NCI-H748 treated with DMSO at 0.1 percent for 48 hours (cell line): ENCODE measurements at places on chromosomes 2 and 18.

GRCh38 chr18:47635416-47635815 is 295.0 kb downstream of the SMAD2 start:
- no peak for DNase-seq

- no peak for DNase-seq
Measured at GRCh38 chr2:221423210-221423804, 148.8 kb downstream of the EPHA4 start.

- no peak for DNase-seq
Measured at GRCh38 chr18:77071061-77071460, 61.5 kb downstream of the MBP start.

DNA sequence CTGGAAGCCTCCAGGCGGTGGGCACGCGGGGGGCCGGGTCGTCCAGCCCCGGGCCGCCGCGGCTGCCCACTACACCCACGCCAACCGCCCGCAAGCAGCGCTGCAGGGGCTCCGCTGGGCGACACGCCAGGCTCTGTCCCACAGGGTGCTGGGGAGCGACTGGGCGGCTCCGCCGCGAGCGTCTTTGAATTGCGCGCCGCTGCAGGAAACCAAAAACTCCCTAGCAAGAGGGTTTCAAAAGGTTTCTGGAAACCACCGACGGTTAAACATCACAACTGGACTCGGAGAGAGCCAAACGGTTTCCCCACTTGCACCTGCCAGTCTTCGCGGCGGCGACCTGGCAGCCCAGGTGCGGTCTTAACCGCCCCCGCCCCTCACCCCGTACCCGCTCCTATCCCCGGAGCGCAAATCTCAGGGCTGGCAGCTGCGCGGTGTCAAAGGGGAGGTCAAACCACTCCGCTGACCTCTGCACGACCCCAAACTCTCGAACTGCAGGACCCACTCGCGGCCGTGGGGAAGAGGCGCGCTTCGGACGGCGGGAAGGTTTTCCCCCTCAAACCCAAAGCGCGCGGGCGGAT is 1.0 kb downstream of the CXCR4 start:
- no peak for DNase-seq

DNA sequence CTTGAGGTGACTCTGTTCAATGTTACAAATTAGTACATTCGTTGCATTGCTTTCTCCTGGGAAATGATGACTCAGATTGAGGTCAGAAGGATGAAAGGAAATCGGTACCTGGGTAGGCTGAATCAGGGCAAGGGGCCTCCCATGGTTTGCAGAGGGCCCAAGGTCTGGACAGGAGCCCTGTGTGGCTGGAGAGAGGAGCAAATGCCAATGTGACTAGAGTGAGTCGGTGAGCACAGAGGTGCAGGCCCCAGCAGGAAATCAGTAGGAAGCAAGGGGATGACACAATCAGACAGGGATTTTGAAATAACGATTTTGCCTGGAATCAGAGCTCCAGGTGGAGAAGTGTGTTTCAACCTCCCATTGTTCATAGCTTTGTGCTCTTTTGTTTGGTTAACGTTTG is 118.9 kb downstream of the CCDC102B start:
- no peak for DNase-seq

DNA sequence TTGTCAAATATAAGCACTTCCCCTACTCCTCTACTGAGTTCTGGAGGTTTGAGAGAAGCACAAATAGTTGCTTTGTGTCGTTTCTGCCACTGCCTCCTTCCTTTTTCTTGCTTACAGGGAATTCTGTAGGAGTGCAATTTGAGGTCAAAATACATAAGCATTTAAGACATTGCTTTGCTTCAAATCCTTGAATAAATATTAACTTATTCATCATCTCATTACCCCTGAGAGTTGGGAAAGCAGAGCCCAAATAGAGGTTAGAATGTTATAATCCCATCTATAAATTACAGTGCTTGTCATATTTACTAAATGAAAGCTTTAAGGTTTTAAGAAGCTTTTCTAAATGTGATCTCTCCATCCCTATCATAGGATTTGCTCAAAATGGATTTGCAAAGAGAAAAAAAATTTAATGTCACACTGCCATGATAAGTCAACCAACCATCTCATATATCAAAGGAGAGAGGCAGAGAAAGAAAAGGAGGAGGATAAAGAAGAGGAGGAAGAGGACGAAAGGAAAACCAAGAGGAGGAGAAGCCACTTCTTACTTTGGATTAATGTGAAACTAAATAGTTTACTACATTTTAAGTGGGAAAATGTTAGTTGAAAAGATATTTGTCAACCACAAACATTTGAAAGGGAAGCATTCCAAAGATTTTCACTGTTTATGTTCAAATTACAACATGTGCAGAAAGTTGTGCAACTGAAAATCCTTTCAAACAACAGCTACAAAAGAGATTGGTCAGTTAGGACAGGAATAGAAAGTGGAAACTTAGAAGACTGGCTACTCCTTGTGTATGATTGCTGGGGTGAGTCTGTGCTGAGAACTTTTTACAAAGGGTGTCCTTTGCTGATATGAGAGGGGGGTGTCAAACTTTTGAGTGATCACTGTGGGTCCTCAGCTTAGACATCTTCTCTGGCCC is 277.3 kb upstream of the FN1 start:
- DNase-seq, result no peak

GRCh38 chr2:235508371-235509160 is 14.7 kb downstream of the AGAP1 start:
- no peak for DNase-seq

DNA sequence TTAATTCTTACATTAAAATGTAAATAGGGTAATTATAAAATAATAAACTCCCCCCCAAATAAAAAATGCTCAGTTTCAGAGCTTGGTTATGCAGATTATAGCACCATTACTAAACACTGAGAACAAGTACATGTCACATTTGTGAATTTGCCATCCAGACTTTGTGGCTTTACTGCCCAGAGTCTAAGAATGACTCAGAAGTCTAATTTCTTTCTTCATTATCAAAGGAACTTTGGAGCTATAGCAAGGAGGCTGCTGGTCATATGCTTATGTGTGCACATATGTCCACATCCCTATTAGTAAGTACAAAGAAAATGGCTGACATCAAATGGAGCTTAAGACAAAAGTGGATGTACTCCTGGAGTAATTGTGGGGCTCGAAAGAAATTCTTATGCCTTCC is 248.5 kb upstream of the SESTD1 start:
- no peak for DNase-seq
